ENCODE measurements at places on chromosomes 7 and 10. TPM values are rescaled to one million over a fixed set of nuclear protein-coding genes. Genes with fewer than 3 reads are reported as not detected.

GRCh38 chr7:100176096-100177044 is 811 bp downstream of the GPC2 start:
- no peak for DNase-seq

DNA sequence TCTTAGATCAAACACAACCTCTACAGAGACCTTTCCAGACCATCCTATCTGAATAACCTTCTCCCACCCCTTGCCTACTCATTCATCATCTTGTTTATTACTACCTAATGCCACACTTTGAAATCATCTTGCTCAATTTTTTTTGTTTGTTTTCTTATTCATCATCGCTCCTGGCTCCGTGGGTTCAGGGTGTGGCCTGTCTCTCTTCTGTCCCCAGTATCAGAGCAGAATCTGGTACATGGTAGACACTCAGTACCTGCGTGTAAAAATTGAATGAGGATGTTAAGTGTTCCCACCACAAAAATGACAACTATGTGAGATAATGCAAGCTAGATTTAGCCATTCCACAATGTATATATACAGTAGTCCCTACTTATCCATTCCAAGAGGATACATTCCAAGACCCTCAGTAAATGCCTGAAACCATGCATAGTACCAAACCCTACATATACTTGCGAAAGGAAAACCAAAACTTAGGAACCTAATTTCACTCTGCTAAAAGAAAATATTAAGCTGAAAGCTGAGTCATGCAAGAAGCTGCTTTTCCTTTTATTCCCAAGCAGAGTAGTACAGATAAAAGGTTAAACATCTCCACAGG is 72.1 kb upstream of the SEC61G start:
- DNase-seq = no peak

- DNase-seq = peak; percentile 75
These were observed 28.0 kb upstream of the SLC39A12 start for GRCh38 chr10:17923728-17924127.

DNA sequence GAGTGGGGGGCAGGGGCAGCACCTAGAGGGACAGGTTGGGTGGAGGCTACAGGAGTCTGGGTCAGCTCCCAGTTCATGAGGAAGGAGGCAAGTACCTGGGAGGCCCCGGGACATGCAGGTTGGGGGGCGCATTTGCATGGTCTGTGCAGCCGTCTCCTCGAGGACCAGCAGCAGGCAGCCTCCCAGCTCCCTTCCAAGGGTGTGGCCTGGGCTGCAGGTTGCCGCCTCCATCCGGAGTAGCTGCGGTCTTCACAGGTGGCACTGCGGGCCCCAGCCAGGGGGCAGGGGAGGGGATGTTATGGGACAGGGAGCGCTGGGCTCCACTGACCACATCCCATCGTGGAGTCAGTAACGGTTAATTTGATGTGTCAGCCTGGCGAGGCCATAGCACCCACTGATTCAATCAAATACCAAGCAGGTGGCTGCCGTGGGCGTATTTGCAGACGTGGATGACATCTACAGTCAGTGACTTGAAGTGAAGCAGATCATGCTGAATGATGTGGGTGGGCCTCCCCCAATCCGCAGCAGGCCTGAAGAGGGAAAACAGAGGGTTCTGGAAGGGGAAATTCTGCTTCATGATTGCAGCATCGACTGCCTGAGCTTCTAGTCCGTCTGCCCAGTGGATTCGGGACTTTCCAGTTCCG is 81.6 kb downstream of the PRKAG2 start:
- DNase-seq = no peak

DNA sequence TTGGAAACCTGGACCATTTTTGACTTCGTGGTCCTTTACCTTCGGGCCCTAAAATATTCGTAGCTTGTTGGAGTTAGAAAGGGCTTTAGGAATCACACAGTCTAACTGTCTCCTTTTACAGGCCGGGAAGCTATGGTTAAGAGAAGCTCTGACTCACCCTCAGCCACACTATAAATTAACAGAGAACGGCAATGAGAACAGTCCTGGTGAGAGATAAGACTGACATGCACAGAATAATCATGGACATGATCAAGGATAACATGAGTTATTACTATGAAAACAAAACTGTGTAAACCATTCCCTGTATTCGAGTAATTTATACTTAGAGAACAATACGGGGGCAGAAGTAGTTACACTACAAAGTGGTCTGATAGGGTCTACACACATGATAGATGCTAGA is 162.5 kb upstream of the MALRD1 start:
- peak; percentile 1 for DNase-seq

GRCh38 chr7:98149116-98149692 is 42.5 kb downstream of the LMTK2 start:
- no peak for DNase-seq

DNA sequence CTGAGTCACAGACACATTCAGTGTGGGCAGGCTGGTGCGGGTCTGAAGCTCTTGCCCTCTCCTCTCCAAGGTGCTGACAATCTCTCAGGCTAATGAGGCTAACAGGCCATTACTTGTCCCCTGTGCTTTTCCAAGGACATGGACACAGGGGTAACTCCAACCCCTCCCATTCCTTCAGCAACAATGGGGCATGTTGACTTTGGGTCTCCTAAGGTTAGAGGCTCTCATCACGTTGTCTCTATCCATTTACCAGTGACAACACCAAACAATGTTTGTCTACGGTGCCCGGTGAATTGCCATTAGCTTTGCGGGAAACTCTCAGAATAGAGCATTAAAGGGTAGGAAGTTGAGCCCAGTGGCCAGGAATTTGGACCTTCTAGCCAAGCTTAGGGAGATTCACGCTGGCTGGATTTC is 101.6 kb upstream of the TNS3 start:
- DNase-seq = no peak

- DNase-seq = no peak
These were observed 286.5 kb downstream of the GLRX3 start for GRCh38 chr10:130422366-130423324.

DNA sequence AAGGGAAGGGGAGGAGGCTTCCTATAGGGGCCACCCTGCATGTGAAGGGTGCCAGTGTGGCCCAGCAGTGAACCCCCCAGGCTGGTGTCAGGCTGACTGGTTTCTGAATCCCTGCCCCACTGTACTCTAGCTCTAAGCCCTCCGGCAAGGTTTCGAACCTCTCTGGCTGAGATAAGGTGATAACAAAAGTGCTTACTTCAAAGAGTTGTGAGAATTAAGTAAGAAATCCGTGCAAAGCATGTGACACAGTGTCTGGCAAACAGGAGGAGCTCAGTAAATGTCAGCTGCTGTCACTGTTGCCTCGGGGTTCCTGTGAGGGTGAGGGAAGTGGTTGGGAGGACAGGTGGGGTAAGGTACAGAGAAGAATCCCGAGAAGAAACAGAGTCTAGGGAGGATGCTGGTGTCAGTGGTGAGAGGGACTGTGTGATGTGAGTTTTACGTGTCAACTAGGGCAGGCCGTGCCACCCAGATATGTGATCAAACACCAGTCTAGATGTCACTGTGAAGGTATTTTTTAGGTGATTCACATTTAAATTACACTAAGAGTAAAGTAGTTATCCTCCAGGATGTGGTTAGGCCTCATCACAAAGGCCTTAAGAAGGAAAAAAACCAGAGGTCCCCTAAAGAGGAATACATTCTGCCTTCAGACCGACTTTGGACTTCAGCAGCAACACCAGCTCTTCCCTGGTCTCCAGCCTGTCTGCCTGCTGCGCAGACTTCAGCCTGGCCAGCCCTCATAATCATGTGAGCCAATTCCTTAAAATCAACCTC is 64.4 kb downstream of the BPGM start:
- no peak for DNase-seq

GRCh38 chr10:17473228-17473950 is 19.0 kb upstream of the ST8SIA6 start:
- no peak for DNase-seq

GRCh38 chr10:81179324-81179723 is 641.6 kb downstream of the SH2D4B start:
- DNase-seq = no peak

GRCh38 chr7:127715272-127715671 is 63.3 kb downstream of the SND1 start:
- DNase-seq = no peak

DNA sequence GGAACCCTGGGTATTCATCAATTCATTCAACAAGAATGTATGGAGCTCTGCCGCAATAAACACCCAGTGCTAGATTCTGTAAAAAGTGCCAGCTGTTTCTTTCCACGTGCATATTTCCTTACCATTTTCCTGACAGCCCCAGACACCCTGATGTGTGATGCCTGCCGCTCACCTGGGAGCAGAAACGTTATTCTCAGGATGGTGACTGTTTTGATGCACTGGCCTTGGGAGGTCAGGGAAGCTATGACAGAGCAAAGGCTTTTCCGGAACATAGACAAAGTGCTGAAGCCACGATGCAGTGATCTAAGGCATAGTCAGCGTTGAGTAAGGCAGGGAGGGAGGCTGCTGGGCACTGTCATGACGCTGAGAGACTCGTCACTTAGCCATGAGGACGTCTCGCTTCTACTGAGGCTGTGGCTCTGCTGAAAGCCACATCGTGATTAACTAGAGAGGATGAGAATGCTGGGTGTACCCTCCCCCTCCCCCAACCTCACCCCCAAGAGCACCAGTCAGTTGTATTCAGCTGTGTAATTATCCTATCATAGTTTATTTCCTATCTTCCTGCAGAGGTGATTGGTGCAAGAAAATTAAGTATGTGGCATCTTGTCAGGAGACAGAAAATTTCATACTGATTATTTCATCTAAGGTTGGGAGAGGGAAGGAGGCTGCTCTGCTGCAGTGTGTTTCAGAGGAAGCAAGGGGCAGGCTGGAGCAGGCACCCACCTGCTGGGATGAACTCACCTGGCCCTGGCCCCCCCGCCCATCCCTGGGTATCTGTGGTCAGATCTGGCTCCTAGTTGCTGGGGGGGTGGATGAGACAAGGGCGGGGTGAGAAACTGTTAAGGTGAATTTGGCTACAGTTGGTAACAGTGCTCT is 48.8 kb upstream of the SMNDC1 start:
- DNase-seq = no peak

- DNase-seq = no peak
These were observed 83.7 kb upstream of the EFCAB10 start for GRCh38 chr7:105664816-105665525.

GRCh38 chr10:114386452-114386851 is 17.9 kb downstream of the AFAP1L2 start:
- DNase-seq = no peak

DNA sequence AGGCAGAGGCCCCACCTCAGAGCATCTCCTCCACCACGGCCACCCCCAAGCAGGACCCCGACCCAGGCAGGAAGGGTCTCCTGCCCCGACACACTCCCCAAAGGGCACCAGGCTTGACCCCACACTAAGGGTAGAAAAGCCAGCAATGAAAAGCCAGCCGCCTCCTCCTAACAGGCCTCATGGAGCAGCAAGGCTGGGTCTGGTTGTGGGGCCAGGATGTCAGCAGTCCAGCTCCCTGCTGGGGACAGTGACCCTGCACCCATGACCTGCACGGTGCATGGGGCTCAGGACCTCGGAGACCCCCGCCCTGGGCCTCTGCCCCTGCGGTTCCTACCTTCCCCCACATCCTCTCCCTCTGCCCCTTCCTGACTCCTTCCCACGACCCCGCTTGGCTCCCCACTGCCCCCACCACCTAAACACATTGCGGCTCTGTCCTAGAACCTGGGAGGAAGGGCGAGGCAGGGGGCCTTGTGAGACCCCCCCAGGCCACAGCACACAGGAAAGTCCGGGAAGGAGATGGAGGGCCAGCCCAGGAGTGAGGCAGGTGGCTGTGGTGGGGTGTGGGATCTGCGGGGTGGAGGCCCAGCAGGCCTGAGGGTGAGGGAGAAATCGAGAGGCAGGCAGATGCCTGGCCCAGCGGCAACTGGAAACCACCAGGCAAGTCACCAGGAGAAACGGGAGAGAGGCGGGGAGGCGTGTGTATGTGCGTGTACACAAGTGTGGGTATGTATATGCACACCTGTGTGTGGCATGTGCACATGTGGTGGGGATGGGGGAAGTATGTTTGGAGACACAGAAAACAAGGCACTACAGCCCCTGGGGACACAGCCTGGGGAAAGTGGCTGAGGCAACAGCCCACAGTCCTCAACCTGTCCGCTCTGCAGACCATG is 229.9 kb downstream of the MAD1L1 start:
- no peak for DNase-seq

- no peak for DNase-seq
These were observed 192.6 kb downstream of the TNS3 start for GRCh38 chr7:47389171-47389922.

GRCh38 chr7:104795086-104795485 is 218.9 kb upstream of the KMT2E start:
- no peak for DNase-seq

GRCh38 chr7:122291189-122291588 is 13.4 kb downstream of the FEZF1 start:
- DNase-seq = no peak

DNA sequence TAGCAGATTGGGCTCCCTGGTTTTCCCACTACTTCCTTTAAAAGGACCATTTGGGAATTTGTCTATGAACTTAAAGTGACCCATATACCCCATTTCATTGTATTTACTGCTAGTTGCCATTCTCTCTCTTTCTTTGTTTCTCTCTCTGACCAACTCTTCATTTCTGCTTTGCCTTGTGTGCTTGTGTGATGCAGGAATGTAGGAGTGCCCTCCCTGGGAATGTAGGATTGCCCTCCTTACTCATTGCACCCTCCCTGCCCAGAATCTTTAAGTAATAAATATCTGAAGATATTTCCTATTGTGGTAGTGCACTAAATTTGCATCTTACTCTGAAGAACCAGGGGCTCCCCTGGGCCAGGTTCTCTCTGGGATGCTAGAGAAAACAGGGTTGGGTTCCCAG is 47.3 kb upstream of the KLF14 start:
- DNase-seq = no peak

GRCh38 chr10:92241158-92241500 is 49.7 kb downstream of the CPEB3 start:
- DNase-seq = no peak

DNA sequence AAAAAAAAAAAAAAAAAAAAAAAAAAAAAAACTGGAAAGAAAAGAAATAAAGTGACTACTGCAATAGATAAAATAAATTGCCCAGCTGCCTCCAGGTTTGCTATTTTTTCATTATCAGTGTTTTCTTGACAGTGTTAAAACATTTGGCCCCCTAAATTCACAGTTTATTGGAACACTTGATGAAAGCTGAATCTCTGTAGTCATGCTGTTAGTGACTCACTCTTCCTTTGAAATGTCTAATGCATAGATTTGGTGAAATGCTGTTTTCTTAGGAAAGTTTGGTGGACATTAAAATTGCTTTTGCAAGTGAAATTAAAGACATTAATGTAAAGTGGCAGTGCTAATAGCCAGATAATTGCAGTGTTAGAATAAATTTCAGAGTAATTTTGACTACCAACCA is 785.2 kb downstream of the NRG3 start:
- DNase-seq = no peak

- no peak for DNase-seq
These were observed 401.5 kb upstream of the MKI67 start for GRCh38 chr10:128527711-128528110.

The SLC16A12 gene
- total RNA-seq = 0.75 TPM

The CRHR2 gene
- not detected for total RNA-seq

The NPY4R gene
- not detected for total RNA-seq

The UBTD1 gene
- 44.4 TPM for total RNA-seq

The SEMA3E gene
- total RNA-seq = 0.07 TPM

The UROS gene
- total RNA-seq = 82.5 TPM

The CPN1 gene
- 0.07 TPM for total RNA-seq

The AKR1C2 gene
- 0.27 TPM for total RNA-seq

The C10orf105 gene
- total RNA-seq = not detected

The WEE2 gene
- not detected for total RNA-seq

The TUBB8 gene
- not detected for total RNA-seq

The METTL27 gene
- 1.5 TPM for total RNA-seq

The HDAC9 gene
- 84.5 TPM for total RNA-seq
